ENCODE measurements at places on chromosomes 16 and 17. TPM values are rescaled to one million over a fixed set of nuclear protein-coding genes. Genes with fewer than 3 reads are reported as not detected.
A peak's percentile ranks its signal among the peaks of the same experiment; 100 is the strongest.

DNA sequence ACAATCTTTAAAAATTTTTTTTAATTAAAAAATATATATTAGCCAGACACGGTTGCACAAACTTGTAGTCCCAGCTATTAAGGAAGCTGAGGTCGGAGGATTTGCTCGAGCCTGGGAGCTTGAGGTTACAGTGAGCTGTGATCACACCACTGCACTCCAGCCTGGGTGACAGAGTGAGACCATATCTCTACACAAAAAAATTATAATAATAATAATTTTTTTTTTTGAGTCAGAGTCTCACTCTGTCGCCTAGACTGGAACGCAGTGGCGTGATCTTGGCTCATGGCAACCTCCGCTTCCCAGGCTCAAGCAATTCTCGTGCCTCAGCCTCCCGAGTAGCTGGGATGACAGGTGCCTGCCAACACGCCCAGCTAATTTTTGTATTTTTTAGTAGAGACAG is 23.8 kb downstream of the LITAF start:
- no peak for DNase-seq

- no peak for DNase-seq
These were observed 9.6 kb upstream of the KATNB1 start for GRCh38 chr16:57725976-57726375.

- no peak for DNase-seq
These were observed 21.1 kb downstream of the HELZ start for GRCh38 chr17:67223924-67224323.

GRCh38 chr16:12434567-12434966 is 369.1 kb downstream of the CPPED1 start:
- no peak for DNase-seq

The C16orf74 gene
- total RNA-seq: 27.2 TPM

The PRR11 gene
- total RNA-seq: 20.5 TPM

GRCh38 chr17:39787743-39788484 is 50.2 kb downstream of the GRB7 start:
- DNase-seq: no peak

- peak; percentile 55 for DNase-seq
These were observed 9.4 kb upstream of the HEATR6 start for GRCh38 chr17:60087882-60088669.

- no peak for DNase-seq
These were observed 27.1 kb upstream of the LASP1NB start for GRCh38 chr17:38898291-38898679.

GRCh38 chr17:76738468-76738850 is 540 bp downstream of the MFSD11 start:
- DNase-seq: no peak

The STAT5A gene
- not detected for total RNA-seq

- DNase-seq: peak; percentile 53
These were observed 22.0 kb downstream of the SALL1 start for GRCh38 chr16:51129105-51129504.

GRCh38 chr17:57154921-57155320 is 69.9 kb downstream of the AKAP1 start:
- no peak for DNase-seq
